HuH-7 (cell line): ENCODE measurements at places on chromosomes 3 and 15.

- DNase-seq, result no peak
Measured at GRCh38 chr3:36259580-36259979, 120.7 kb upstream of the STAC start.

GRCh38 chr15:92294759-92295158 is 98.9 kb upstream of the ST8SIA2 start:
- DNase-seq, result no peak

DNA sequence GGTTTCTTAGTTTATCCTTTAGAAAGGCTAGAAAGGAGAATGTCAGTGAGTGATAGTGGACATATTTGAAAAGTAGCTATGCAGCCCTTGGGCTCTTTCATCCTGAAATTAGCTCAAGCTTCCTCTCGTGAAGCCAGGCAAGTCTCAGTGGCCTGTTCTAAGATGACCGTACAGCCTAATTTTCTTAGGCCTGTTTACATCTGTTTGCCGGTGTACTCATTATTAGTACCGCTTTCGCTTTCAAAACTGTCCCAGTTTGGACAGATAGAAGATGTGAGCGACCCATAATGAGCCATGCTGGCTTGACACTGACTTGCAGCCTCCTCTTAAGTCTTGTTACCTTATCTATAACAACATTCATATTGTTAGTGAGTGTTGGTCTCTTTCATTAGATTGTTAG is 5.7 kb upstream of the ARL14 start:
- DNase-seq, result no peak

DNA sequence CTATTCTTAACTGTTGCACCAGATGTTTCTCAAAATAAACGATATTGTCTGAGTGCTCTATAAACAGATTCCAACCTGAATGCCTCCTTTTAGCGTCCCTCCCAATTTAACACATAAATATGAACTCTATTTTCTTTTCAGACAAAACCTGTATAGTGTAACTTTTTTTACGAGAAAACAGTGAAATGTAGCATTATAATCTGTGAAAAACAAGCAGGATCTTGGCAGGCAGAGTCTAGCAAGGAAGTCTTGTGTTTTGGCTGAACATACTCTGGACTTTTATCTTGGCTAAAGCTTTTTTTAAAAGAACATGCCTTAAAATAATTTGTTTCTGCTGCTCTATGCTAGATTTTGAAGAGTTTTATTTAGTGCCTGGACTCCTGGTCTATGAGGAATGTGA is 150.5 kb downstream of the ROBO2 start:
- no peak for DNase-seq

- DNase-seq, result no peak
Measured at GRCh38 chr3:186843039-186843432, 526 bp downstream of the ADIPOQ start.

- DNase-seq, result no peak
Measured at GRCh38 chr3:153978006-153978405, 143.2 kb upstream of the ARHGEF26 start.

GRCh38 chr3:178802993-178803693 is 266.9 kb downstream of the KCNMB2 start:
- no peak for DNase-seq
